ENCODE measurements at places on chromosomes 7 and 10.
A peak's percentile ranks its signal among the peaks of the same experiment; 100 is the strongest.

- DNase-seq = no peak
Observed at GRCh38 chr10:124067825-124068400, 25.5 kb downstream of the CHST15 start.

DNA sequence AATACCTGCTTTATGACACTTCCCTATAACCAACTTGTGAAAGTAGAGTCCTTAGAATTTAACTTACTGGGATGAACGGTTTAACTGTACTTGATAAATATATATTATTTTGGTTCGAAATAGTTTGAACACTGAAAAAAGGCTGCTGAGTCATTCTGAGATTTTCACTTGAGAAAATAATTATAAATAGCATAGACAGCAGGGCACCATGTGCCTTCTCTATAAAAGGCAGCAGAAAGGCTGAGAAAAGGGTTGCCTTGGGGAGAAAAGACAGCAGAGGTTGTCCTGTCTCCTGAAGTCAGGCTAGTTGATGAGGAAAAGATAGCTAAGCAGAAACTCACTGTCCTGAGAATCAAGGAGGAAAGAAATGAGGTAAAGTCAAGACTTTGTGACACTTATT lies 92.4 kb downstream of the CTTNBP2 start:
- DNase-seq = no peak

- no peak for DNase-seq
Observed at GRCh38 chr10:74008212-74008731, 10.4 kb downstream of the VCL start.

DNA sequence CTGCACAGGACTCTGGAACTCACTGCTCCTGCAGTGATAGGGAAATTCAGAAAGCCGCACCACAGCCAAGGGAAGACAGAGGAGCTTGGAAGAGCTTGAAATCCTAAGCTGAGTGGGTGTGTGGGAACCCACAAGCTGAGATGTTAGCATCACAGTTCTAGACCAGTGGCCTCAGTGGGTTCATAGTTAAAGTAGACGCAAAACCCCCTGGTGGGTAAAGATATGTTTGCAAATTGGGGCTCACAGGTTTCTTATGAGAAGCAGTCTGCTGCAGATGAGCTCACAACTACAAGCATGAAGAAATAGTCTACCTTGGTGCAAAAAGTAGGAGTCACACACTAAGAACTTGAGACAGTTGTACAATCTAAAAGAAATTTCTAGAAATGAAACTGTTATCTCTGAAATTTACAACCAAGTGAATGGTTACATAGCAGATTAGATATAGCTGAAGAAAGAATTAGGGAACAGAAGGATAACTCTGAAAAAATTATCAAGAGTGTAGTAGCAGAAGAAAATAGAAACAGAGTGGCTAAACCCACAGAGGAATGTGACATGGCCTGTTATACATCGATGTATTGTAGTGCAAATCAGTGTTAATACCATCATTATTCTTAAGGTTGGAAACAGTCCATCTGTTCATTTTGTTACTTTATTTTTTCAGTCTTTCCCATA lies 77.2 kb downstream of the DYNC2I1 start:
- no peak for DNase-seq

DNA sequence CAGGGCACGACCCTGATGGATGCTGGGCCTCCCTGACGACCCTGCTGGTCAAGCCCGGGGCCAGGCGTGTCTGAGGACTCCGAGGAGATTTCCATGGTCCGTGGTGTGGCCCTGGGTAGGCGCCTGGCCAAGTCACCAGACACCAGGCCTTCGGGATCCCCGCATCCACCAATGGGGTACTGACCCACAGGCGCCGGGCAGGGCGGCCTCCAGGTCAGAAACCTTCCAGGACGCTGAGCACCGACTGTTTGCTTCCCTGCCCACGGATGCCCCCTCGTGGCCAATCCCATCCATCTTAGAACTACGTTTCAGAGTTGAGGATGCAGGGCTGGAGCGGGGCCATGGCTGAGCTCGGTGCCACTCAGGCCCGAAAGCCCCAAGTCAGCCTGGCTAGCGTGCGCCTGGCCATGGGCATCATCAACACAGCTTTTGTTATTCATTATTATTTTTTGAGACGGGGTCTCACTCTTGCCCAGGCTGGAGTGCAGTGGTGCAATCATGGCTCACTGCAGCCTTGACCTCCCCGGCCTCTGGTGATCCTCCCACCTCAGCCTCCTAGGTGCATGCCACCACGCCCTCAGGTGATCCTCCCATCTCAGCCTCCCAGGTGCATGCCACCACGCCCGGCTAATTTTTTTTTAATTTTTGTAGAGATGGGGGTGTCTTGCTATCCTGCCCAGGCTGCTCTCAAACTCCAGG lies 7.1 kb upstream of the AMZ1 start:
- peak; percentile 60 for DNase-seq

DNA sequence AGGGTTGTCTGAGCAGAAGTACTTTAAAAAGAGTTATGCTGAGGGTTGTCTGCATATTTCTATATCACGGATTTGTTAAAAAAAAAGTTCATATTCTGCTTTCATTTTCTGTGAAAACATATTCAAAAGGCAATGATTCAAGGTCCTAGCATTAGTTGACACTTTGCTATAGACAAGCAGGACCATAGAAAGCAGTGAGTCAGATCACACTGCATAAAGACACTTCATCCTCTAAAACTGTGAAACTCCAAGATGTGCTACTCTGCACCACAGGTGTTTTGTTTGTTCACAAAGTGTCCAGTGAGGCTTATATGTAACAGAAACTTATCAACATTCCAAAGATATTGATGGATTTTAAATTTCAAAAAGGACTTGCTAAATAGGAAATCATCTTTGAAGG lies 47.0 kb downstream of the SPAM1 start:
- DNase-seq = no peak

DNA sequence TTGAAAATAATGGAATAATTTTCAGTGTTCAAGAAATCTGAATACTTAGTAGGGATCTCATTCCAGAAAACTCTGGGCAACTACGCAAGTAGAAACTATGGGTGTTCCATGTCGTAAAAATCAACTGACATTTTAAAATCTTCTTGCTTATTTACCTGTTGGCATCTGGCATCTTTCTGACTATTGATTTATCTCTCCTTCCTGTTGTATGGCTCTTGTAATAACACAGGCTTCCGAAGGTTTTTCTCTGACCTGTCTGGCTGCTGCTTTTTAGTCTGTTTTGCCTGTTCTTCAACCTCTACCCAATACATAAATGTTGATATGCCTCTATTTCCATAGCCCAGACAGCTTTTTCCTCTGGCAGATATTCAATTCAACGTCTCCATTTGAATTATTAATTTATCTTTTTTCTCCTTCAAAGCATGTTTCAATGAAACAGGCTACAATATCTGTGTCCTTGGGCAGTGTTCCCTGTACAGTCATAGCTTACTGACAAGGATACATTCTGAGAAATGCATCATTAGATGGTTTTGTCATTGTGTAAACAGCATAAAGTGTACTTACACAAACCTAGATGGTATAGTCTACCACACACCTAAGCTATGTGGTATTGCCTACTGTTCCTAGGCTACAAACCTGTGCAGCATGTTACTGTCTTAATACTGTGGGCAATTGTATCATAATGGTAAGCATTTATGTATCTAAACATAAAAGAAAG lies 105.9 kb upstream of the ETV1 start:
- DNase-seq = no peak

DNA sequence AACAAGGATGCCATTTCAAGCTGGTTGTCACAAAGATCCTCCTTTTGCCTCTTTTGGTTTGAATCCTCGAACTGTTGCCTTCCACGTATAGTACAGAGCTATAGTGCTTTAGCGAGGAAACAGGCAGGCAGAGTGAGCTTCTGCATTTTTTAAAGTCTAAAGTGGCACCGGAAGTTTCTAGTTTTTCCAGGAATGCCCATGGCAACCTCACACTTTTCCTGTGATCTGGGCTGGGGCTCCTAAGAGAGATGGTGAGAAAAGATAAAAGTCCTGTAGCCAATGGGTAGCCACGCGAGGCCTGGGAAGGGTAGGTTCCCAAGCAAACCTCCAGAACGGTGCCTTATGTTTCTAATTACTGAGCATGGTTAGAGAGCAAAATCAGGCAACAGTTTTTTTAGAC lies 76.7 kb downstream of the CALD1 start:
- DNase-seq = no peak

DNA sequence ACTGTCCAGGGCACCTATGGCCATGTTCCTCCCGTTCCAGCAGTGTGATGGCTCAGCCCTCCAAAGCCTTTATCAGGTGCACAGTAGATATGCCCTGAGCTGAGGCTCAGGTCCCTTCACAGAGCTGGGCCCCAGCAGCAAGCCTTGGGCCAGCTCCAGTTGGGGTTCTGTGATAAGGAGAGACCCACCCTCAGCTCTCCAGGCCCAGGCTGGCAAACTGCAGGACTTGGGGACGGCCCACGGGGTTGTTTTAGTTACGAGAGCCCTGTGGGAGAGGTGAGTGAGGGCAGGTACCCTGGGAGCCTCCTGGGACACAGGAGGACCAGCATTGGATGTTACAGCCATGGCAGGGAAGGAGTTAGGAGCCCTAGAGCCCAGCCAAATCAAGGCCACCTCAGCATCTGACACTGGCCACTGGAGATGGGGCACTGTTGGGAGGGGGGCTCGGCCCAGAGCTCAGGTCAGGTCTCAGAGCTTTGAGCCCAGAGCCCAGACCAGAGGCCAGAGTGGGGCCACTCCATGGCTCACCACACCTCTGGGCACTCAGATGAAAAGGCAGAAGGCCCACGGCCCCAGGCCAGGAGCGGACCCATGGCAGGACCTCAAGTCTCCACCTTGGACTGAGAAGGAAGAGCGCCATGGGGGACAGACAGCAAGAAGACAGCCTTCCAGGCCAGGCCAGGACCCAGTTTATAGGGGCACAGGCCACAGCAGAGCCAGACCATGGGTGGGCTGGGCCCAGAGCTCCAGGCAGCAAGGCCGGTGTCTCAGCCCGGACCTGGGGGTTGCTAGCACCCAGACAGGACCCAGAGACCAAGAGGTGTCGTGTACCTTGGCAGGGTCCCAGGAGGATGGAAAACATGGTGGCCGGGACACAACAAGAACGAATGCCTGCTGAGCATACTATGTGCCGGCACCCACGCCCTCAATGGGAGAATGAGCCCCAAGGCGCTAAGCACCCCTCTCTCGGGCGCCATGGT lies 12.8 kb downstream of the GRID1 start:
- no peak for DNase-seq

GRCh38 chr7:2955269-2955668 lies 88.4 kb downstream of the CARD11 start:
- DNase-seq = no peak

DNA sequence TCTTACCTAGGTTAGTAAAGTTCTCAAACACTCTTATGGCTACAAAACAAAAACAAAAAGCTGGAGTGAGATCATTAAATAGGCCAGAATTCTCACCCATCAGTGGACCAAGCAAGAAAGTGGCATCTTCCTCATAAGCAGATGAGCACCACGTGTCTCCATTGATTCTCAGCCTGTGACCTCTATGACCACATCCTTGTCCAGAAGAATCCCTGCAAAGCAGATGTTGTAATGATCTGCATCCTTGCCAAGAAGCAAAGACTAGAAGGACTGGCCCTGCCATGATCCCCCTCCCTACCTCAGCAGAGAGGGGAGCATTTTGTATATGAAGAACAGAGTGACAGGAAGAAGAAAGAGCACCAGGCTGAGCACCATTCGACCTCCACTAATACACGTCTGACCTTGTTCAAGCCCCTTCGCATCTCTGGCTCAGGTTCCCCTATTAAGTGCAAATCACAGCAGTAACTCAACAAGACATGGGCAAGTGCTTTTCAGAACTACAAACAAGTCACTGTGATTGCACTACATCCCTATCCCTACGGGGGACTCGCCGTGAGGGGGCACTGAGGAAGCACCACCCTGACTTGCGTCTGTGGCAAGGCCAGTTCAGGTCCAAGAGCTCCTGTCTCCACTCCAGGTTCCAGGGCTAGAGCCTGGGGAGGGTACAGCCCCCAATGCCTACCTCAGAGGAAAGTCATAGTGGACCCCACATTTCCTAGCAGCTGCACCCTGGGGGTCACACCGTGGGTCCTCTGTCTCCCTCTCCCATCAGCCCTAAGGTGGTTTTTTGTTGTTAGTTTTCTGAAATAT lies 22.2 kb upstream of the RASSF4 start:
- DNase-seq = no peak

DNA sequence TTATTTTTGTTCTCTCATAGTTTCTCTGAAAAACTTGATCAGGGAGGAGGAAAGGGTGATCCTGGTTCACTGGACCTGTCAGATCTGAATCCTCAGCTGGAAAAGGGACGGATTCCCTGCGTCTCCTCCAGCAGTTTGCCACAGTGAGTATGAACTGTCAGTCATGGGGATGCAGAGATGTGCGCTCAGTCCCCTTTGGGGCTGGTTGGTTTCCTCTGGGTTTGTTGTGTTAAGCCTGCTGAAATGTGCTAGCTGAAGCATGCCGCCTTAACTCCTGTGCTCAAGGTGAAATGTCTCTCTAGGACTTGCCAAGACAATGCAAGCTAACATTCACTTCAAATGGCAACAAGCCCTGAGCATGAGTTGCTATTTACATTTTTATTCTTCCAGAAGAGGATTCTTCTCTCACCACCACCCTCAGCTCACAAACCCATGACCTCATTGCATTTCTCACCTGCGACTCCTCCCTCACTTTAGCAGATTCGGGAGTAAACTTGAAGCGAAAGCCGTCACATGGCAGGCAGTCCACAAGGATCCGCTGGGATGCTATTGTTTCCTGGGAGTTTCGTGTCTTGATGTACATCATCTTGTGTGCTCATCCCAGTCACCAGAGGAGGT lies 192.9 kb upstream of the FZD8 start:
- no peak for DNase-seq

DNA sequence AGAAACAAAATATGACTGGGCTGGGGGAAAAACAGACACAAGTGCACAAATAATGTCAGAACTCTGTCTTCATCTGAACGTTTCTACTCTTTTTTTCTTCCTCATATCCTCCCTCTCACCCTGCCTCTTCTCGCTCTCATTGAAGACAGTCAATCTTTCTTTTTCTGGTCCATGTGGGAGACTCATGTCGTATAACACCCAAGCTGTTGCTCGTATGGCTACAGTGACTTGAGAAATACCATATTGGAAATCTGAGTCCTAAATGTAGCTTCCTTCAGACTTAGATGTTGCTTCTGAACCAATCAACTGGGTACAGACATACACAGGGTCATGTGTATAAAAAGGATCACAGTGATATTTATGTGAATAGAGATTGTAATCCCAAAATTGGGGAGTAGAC lies 579.8 kb upstream of the CELF2 start:
- DNase-seq = no peak

Data from NCI-H510A treated with DMSO at 0.1 percent for 48 hours (cell line).